Fibroblast of skin of abdomen (primary cell): ENCODE measurements at places on chromosomes 3 and 15.

- no peak for DNase-seq
Observed at GRCh38 chr15:68203486-68203885, 1.6 kb downstream of the CALML4 start.

DNA sequence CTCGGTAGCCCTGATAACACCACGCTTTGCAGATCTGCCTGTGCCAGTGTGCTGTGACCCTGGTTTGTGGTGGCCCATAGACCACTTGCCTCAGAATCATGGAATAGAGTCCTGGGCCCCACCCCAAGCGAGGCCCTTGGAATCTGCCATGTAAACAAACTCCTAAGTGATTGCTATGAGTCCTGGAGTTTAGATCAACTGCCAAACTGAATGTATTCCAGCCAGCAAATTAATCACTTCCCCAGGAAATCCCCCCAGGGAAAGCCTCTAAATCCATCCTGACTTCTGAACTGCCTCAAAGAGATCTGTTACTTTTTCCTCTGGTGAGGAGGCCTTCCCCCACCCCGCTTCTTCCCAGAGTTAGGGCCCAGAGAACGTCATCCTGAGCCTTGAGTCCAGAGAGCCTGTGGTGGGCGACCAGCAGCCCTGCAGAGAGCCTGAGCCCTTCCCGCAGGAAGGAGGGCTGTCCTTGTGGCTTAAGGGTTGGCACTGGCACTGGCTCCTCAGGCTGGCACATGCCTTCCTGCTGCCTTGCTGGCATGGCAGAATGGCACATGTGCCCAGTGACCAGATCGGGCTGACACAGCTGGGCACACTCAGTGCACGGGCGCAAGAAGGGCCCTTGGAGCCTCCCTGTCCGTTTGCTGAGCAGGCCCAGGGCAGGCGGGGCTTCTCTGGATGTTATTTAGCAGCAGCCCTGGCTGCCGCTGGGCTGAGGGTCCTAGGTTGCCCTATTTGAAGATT is 50.6 kb upstream of the PLXNA1 start:
- peak; percentile 37 for DNase-seq

GRCh38 chr3:125437631-125438435 is 62.7 kb upstream of the ZNF148 start:
- DNase-seq, result peak; percentile 29

DNA sequence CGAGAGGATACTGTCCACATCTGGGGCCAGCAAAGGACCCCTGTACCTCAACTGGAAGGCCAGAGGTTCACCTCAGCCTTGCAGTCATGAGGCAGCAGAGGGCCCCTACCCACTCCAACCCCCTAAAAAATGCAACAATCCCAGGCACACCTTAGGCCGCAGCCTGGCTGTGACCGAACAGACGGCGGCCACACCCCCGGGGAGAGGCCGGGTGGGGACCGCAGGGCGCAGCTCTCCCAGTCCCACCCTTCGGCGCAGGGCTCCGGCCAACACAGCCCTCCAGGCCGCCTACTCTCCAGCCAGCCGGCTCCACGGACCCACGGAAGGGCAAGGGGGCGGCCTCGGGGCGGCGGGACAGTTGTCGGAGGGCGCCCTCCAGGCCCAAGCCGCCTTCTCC is 457 bp upstream of the DNAJA4 start:
- no peak for DNase-seq

DNA sequence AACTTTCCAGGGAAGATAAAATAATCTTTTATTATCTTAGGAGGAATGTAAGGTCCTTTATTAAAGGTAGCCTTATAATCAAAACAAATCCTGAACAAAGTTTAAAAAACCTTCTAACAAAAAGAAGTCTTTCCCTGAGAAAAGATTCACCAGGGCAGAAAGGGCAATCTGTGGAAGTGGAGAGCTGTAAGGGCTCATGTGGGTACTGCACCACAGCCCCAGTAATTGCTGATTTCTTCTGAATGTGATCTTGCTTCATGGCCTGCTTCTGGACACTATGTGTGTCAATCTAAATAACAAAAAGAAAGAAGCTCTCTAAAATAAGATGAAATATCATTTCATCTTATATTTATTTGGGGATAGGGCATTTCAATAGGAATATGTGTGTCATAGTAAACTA is 1501.6 kb downstream of the OTOL1 start:
- no peak for DNase-seq

DNA sequence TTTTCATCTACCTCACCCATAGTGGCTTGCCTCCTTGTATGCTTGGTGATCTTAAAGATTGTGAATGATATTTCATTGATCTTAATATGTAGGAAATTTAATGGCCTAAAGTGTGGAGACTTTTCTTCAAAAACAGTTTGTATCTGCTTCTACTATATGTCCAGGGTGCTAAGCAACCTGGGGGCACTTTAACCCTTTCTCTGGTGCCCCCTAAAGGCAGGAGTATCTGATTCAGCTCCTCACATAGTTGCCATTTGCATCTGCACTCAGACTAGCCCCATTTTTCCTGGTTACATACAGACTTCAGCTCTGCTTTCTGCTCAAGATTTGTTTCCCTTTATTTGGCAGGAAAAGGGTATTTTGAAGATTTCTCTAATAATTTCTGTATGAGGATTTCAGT is 5.2 kb upstream of the PFN2 start:
- no peak for DNase-seq
